Activated T-helper 1 cell treated with anti-CD3 and anti-CD28 coated beads, Interleukin-12 subunit alpha, Interleukin-12 subunit beta, Interleukin-2, Interleukin-4 antibody, amounts not matched to agents 30 ng/mL and 10 ng/mL and 1 ng/mL, durations not matched to agents 14 hours and 24 hours and 36 hours (primary cell): ENCODE measurements at places on chromosomes 1 and 21. TPM values are rescaled to one million over a fixed set of nuclear protein-coding genes. Genes with fewer than 3 reads are reported as not detected.

- H3K36me3 ChIP-seq, result no peaks in the 10 kb centered on the region
- H3K27me3 ChIP-seq, result no peaks in the 10 kb centered on the region
- no peak overlapping the region for H3K27ac ChIP-seq
- no peak for DNase-seq
Observed at GRCh38 chr1:190688096-190688495, 210.4 kb upstream of the BRINP3 start.

DNA sequence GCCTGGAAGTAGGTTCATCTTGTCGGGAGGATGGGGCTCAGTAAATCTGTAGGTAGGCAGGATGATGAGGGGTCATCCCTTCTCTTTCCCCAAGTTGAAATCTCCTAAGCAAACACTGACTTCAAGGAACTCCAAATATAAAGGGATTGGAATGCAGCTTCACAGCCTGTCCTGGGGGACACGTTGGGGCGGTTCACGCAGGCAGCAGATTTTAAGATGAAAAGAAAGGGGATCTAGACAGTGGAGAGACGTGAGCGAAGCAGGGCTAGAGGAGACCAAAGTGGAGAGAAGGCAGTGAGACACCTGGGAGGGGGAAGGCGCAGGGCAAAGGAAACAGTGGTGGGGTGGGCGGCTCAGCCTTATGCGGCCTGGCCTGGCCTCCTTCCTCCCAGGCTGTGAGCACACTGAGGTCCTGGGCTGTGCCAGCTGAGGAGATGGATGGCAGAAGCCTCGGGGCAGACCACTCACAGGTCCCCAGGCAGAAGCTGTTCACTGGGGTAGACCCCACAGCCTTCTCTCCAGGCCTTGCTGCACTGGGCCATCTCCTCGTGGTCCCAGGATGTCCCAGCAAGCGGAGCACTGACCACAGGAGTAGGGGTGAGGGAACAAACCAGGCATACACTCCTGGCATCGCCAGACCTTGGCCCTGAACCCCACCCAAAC, 51.7 kb downstream of the TOR1AIP2 start:
- H3K36me3 ChIP-seq, result no peaks in the 10 kb centered on the region
- H3K27me3 ChIP-seq, result peaks cover 2% of the 10 kb centered on the region
- H3K27ac ChIP-seq, result no peak overlapping the region
- H3K4me1 ChIP-seq, result peaks cover 6% of the 10 kb centered on the region

DNA sequence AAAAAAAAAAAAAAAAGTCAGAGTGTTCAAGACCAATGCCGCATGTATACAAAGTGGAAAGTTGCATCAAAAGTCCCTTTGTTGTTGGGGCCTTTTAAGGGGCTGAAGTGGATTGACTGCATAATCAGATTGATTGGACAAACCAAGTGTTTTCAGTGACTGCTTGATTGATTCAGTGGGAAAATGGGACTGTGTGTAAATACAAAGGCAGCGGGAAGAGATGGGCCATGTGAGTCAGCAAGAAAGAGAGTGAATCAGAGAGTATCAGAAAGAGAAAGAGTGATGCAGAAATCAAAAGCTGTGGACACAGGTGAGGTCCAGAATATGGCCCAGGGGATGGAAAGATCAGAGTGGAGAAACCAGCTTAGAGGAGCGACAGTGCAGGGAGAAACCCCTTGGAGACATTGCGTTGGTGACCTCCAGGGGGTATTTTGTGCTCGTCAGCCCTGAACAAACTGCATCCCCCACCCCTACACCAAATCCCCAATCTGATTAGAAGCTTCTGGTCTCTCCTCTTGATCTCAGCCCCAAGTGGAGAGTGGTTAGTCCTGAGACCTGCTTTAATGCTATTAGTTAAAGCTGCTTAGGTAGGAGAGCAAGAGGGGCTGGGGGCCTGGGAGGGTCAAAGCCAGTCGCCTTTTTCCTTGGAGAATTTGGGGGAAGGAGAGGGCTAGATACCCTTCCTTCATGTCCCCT, 5.1 kb upstream of the ETV3L start:
- no peak overlapping the region for H3K4me3 ChIP-seq
- peaks cover 32% of the 10 kb centered on the region for H3K4me1 ChIP-seq
- H3K36me3 ChIP-seq, result peaks cover 3% of the 10 kb centered on the region
- no peak for DNase-seq
- H3K27me3 ChIP-seq, result peaks cover 31% of the 10 kb centered on the region

Gene KCNE2
- total RNA-seq, result not detected in 2 replicates

Gene OPN3
- 9.5 and 11.1 TPM in 2 replicates for total RNA-seq
